ENCODE measurements at places on chromosomes 12 and 14.

- H3K36me3 ChIP-seq = no peaks in the 10 kb centered on the region
- DNase-seq = no peak
- no peak overlapping the region for H3K27ac ChIP-seq
- no peaks in the 10 kb centered on the region for H3K4me1 ChIP-seq
These were observed 23.1 kb upstream of the TBC1D30 start for GRCh38 chr12:64801381-64801780.

- no peaks in the 10 kb centered on the region for H3K4me1 ChIP-seq
- no peak overlapping the region for H3K27ac ChIP-seq
These were observed 7.3 kb downstream of the PAN2 start for GRCh38 chr12:56326533-56326932.

DNA sequence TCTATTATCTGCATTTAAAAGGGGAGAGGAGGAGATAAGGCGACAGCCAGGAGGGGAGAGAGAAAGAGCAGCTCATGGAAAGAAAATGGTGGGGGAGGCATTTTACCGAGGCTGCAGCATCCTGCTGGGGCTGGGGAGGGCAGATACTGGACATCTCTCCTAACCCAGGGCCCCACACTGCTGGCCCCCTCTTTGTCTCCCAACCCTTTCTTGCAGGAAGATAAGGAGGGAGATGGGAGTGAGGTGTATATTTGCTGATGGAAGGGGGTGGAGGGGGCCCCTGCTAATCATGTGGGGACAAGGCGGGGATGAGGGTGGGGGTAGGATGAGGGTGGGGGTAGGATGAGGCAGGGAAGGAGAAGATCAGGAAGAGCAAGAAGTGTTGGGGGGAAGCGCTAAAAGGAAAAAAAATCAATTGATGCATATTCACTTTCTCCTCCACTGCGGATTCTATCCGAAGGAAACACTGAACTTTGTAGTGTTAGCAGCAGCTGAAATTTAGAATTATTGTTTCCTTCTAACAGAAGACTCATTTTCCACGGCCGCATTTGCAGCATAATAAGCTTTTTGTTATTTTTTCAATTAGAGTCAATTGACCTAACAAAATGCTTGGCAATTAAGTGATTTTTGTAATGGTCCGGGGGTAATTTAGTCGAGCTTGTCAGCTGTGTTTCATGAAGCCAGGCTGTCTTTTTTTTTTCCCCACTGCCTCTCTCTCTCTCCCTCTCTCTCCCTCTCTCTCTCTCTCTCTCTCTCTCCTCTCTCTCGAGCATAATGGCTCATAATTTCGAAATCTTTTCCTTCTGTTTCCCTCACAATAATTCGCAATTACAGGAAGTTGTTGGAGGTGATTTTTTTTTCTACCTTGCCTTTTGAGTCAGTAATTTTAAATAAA, 1134.6 kb downstream of the BCL11B start:
- no peak for DNase-seq
- no peaks in the 10 kb centered on the region for H3K36me3 ChIP-seq
- H3K4me1 ChIP-seq = no peaks in the 10 kb centered on the region

GRCh38 chr14:100484531-100485267, 102.5 kb downstream of the BEGAIN start:
- H3K27me3 ChIP-seq = no peaks in the 10 kb centered on the region
- no peak for DNase-seq
- H3K36me3 ChIP-seq = no peaks in the 10 kb centered on the region
- no peak overlapping the region for H3K4me3 ChIP-seq

GRCh38 chr14:55505846-55506245, 65.4 kb upstream of the TBPL2 start:
- no peaks in the 10 kb centered on the region for H3K36me3 ChIP-seq
- H3K4me1 ChIP-seq = no peaks in the 10 kb centered on the region
- no peaks in the 10 kb centered on the region for H3K27me3 ChIP-seq
- H3K4me3 ChIP-seq = no peak overlapping the region
- H3K27ac ChIP-seq = no peak overlapping the region

GRCh38 chr12:131444220-131445164, 266.4 kb upstream of the SFSWAP start:
- H3K27ac ChIP-seq = no peak overlapping the region
- no peak for DNase-seq
- no peaks in the 10 kb centered on the region for H3K36me3 ChIP-seq
- H3K27me3 ChIP-seq = peaks cover 12% of the 10 kb centered on the region
- no peak overlapping the region for H3K4me3 ChIP-seq

GRCh38 chr14:40058901-40059897, 627.0 kb upstream of the FBXO33 start:
- no peaks in the 10 kb centered on the region for H3K36me3 ChIP-seq
- H3K27me3 ChIP-seq = no peaks in the 10 kb centered on the region

DNA sequence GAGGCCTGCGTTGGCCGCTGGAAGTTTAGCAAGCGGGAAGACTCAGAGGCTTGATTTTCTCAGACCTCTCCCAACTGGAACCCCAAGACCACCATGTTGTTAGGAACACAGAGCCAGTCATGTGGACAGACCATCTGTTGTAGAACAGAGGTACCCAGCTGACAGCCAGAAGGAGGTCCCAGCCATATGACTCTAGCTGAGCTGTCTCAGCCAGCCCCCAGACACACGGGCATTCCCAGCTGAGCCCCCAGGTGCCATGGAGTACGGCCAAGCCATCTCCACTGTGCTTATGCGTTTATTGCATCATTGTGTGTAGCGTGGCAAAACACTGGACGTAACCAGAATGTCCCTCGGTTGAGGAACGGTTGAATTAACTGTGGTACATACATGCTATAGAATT, 421.9 kb downstream of the TMEM132D start:
- H3K27ac ChIP-seq = no peak overlapping the region
- no peak overlapping the region for H3K4me3 ChIP-seq
- no peaks in the 10 kb centered on the region for H3K27me3 ChIP-seq
- DNase-seq = no peak
- no peaks in the 10 kb centered on the region for H3K36me3 ChIP-seq
- H3K4me1 ChIP-seq = no peaks in the 10 kb centered on the region

GRCh38 chr14:35441160-35441559, 36.6 kb upstream of the NFKBIA start:
- DNase-seq = no peak
- H3K4me3 ChIP-seq = no peak overlapping the region
- no peaks in the 10 kb centered on the region for H3K27me3 ChIP-seq
- H3K36me3 ChIP-seq = no peaks in the 10 kb centered on the region
- H3K4me1 ChIP-seq = no peaks in the 10 kb centered on the region
- no peak overlapping the region for H3K27ac ChIP-seq

DNA sequence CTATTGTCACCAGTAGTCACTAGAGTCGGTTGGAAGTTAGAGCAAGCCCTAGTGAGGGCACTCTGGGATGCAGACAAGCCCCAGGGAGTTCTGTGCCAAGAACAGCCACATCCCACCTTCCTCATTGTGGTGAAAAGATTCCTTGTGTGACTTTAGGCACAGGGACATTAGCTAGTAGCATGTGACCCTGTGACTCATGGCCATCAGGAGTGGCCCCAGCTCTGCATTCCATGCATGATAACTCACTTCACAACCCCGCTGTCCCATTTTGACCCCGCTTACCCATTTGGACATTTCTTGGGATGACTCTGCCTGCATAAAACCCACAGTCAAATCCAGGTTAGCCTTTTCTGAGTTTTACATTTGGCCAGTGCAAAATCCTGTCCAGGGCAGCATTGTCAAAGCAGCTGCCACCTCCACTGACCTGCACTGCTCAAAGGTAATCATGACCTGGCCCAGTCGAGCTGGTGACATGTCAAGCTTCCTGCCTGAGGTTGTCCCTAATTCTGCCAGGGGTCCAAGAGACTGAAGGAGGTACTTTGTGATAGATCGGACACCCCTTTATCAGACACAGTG, 430.5 kb downstream of the DPF3 start:
- no peaks in the 10 kb centered on the region for H3K36me3 ChIP-seq
- no peak overlapping the region for H3K4me3 ChIP-seq
- H3K27ac ChIP-seq = no peak overlapping the region
- DNase-seq = no peak
- no peaks in the 10 kb centered on the region for H3K27me3 ChIP-seq

GRCh38 chr14:68612049-68612448, 180.8 kb downstream of the ZFP36L1 start:
- no peak overlapping the region for H3K4me3 ChIP-seq
- no peaks in the 10 kb centered on the region for H3K27me3 ChIP-seq
- H3K36me3 ChIP-seq = no peaks in the 10 kb centered on the region
- DNase-seq = no peak
- H3K27ac ChIP-seq = peak overlapping the region; percentile 60

DNA sequence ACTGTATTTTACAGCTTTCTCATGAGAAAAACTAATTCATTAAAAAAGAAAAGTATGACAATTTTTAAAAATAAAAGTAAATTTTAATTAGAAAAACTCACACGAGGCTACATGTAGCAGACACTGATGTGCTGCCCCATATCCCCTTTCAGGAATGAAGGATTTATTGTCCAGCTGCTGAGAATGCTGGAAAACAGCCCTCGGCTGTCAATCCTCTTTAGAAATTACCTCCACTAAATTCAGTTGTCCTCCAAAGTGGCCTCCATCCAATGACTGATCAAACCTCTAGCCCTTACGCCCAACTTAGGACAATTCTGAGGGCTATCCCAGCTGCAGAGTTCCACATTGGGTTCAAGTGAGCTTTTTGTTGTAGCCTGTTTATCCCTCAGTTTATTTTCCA, 29.8 kb upstream of the AP4S1 start:
- peaks cover 3% of the 10 kb centered on the region for H3K4me1 ChIP-seq
- H3K4me3 ChIP-seq = no peak overlapping the region
- no peaks in the 10 kb centered on the region for H3K27me3 ChIP-seq
- no peak overlapping the region for H3K27ac ChIP-seq

GRCh38 chr14:31902002-31902401, 175.1 kb upstream of the ARHGAP5 start:
- H3K36me3 ChIP-seq = no peaks in the 10 kb centered on the region
- H3K27ac ChIP-seq = no peak overlapping the region
- H3K27me3 ChIP-seq = no peaks in the 10 kb centered on the region

DNA sequence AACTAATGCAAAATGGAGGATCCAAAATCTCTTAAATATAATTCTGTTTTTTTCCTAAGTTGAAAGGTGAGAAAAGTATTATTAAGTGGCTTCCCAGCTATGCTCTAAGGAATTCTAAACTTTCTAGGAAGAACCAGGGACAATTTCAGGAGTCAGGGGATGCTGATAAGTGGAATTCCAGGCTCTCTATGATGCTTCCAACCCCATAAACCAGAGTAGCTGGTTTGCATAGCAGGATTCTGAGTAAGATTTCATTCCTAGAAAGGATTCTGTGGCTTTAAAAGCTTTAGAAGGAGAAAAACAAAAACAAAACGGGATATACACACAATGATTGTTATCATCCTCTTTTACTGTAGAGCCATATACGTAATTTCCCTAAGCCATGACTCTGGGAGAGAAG, 93.9 kb downstream of the SLC16A7 start:
- no peaks in the 10 kb centered on the region for H3K27me3 ChIP-seq
- DNase-seq = no peak
- H3K36me3 ChIP-seq = no peaks in the 10 kb centered on the region
- H3K4me1 ChIP-seq = no peaks in the 10 kb centered on the region

DNA sequence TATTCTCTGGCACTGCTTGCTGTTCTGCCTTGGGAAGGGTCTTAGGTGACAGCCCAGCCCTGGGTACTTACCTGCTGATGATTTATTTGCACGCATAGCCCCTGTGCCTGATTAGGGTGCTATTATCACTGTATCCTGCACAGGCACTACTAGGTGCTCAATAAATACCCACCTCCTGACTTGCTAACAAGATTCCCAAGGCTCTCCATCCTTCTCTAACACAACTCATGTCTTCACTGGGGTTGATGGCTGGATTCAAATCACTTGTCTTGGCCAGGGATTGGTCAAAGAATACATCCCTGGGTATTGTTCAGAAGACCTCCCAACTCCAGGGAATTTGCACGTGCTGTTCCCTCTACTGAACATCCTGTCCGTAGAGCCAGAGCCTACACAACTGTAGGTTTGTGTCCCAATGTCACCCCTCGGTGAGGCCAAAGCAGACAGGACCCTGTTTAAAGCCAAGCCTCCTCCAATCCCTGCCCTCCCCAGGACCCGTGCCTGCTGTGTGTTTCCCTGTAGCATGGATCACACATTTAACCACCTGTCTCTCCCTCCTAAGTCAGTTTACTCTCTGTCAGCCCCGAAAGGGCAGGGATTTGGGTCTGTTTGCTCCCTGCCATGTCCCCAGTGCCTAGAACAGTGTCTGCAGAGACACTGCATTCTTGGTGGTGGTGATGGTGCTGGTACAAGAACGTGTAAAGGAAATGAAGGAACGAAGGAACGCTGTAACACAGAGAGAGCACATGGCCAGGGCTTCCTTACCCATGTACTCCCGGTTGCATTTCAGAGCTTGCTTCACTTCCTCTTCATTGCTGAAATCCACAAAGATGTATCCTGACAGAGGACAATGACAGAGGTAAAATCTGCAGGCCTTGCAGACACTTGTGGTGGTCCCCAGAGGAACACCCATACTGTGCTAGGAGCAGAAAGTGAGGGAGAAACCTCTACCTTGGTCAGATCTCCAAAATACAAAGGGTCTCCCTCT, 16.5 kb downstream of the RBM19 start:
- DNase-seq = no peak
- no peaks in the 10 kb centered on the region for H3K27me3 ChIP-seq
- no peak overlapping the region for H3K27ac ChIP-seq
- no peaks in the 10 kb centered on the region for H3K4me1 ChIP-seq
- H3K36me3 ChIP-seq = no peaks in the 10 kb centered on the region
- no peak overlapping the region for H3K4me3 ChIP-seq

DNA sequence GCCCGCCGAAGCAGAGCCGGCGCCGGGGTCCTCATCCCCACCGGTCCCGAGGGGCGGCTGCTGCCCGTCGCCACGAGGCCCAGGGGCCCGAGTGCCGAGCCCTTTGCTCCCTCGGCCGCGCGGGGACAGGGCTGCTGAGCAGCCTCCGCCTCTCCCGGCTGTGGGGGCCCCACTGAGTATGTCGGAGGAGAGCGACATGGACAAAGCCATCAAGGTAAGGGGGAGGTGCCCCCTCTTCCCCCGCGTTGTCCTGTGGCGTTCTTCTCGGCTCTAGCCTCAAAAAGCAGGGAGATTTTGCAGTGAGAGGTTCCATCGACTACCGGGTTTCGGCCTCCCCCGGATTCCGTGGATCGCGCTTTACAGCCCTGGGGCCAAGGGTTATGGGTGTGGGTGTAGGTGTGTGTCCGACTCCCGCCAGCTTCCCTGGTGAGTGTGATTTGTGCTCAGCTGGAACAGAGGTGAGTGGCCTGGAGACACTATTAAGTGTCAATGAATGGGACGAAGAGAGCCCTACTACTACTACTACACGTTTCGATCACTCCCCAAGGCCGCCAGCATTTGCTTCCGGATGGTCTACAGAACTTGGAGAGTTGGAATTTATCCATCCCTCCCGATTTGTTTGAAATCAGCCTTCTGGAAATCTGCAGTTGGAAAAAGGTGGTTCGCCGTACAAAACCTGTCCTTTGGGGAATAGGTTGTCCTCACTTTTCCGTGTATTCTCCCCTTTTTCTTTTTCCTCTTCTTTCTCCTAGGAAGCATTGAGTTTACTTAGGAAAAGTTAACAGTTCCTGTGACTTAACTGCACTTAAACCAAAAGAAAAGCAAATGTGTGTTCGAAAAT, 748 bp downstream of the MAPKAPK5 start:
- peak overlapping the region; percentile 97 for H3K27ac ChIP-seq
- no peaks in the 10 kb centered on the region for H3K36me3 ChIP-seq
- H3K4me1 ChIP-seq = peaks cover 12% of the 10 kb centered on the region
- DNase-seq = no peak
- H3K27me3 ChIP-seq = no peaks in the 10 kb centered on the region

Measured in breast epithelium (tissue), 4 donors.